ENCODE measurements at places on chromosomes 13 and 19. TPM values are rescaled to one million over a fixed set of nuclear protein-coding genes. Genes with fewer than 3 reads are reported as not detected.

The TNFSF11 gene
- not detected for polyA plus RNA-seq

The CYP4F2 gene
- 0.36 TPM for polyA plus RNA-seq

The SHD gene
- polyA plus RNA-seq, result 188 TPM

The RAB3A gene
- 32.3 TPM for polyA plus RNA-seq

The CABP5 gene
- polyA plus RNA-seq, result not detected

The SH2D3A gene
- polyA plus RNA-seq, result not detected

The ELANE gene
- polyA plus RNA-seq, result not detected
